ENCODE measurements at places on chromosomes 4 and X.

DNA sequence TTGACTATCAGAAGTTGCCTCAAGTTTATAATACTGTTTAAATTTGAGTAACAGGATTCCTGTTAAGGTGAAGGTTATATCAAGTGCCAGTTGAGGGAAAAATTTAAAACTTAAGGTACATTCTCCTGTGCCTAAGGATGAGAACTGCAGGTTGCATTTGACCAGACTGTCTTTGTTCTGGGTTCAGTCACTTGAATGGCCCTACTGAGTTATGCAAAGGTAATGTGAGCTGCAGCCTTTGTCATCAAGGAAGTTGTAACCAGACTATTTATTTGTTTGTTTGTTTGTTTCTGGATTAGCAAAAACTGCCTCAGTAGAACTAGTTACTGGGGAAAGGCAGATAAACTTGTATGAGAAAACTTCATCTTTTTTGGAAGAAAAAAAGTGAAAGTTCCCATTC lies 131.9 kb downstream of the ATOH1 start:
- DNase-seq, result no peak

- DNase-seq, result no peak
Measured at GRCh38 chr4:8198206-8198905, 734 bp upstream of the SH3TC1 start.

GRCh38 chr4:5925419-5926200 lies 32.7 kb upstream of the CRMP1 start:
- no peak for DNase-seq

GRCh38 chr4:112093636-112094202 lies 51.5 kb upstream of the FAM241A start:
- no peak for DNase-seq

DNA sequence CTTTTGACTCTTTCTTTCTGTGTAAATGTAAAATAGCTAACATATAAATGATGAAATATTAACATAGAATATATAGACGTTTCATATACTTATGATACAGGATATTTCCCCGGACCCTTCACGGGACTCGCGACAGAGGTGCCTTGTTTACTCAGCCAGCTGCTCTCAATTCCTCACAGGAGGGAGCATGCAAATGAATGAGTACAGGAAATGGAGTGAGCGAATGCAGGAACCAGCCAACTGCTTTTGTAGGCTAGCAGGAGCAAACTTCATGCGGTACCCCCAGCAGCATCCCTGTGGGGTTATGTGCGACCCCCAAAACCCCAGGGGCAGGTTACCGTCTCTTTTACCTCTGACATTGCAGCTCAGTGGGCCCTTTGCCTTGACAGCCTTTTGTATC lies 110.3 kb upstream of the PDHA2 start:
- no peak for DNase-seq

- DNase-seq, result peak; percentile 3
Measured at GRCh38 chr4:87506974-87507701, 22.0 kb downstream of the SPARCL1 start.
